Cardiac septum (tissue), 1 donor: ENCODE measurements at places on chromosomes 4 and X.

- no peak for DNase-seq
Observed at GRCh38 chrX:13015536-13016236, 28.7 kb downstream of the FAM9C start.

DNA sequence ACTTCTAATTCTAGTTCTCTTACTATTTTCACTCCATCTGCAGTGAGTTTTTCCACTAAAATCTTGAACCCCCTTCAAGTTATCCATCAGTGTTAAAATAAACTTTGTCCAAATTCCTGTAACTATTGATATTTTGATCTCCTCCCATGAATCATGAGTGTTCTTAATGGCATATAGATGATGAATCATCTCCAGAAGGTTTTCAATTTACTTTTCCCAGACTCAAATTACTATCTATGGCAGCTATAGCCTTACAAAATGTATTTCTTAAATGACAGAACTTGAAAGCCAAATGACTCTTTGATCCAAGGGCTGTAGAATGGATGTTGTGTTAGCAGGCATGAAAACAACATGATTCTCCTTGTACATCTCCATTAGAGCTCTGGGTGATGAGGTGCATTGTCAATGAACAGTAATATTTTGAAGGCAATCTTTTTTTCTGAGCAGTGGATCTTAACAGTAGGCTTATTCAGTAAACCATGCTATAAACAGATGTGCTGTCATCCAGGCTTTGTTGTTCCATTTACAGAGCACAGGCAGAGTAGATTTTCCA, 16.1 kb upstream of the IQCM start:
- DNase-seq: no peak

- DNase-seq: no peak
Observed at GRCh38 chr4:61605984-61606383, 405.9 kb downstream of the ADGRL3 start.

- no peak for DNase-seq
Observed at GRCh38 chr4:144360146-144360793, 219.8 kb upstream of the GYPA start.

DNA sequence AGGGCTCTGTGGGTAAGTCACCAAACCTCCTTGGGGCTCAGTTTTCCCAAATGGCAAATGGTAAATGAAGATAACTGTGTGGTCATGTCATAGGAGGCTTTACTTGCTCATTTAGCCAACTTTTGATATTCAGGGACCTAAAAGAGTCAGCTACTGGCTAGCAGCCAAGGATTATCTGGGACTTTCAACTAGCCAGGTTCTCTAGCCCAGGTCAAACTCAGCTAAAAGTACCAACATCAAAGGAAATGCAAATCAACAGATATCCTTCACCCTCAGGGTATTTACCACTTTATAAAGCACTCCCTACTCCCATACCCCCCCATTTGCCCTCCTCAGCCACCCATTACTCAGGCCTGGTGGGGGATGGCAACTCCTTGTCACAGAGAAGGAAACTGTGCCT, 7.5 kb downstream of the AMER1 start:
- no peak for DNase-seq

DNA sequence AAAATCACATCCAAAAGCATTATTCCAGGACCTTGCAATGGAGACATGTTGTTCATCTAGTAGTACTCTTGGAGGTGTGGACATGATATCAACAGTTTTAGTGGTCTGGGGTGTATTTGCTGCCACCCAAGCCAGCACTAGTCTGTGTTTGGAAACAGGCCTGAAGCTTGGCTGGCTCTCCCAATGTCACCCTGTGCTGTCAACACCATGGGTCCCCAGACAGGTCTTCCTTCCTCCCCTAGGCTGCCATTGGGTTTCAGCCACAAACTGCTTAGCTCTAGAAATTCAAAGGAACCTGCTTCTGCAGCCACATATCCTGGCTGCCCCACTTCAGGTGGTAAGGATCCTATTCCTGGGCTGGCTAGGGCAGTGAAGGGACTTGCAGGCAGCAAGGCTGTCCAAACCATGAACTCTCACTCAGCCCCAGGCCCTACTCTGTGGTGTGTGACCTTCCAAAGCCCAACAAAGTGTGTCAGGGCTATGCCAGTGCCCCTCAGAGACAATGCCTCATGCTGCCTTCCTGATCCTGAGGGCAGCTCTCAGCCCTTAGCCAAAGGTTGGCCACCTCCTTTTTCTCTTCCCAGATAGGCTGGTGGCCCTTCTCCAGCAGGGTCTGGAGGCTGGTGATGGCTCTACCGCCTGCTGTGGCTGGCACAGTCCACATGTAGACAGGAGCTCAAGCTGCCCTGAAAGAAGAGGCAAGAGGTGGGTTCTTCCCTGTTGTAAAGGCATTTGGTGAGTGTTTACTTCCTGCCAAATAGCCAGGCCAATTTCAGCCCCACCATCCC, 18.3 kb downstream of the AMER1 start:
- peak; percentile 68 for DNase-seq

DNA sequence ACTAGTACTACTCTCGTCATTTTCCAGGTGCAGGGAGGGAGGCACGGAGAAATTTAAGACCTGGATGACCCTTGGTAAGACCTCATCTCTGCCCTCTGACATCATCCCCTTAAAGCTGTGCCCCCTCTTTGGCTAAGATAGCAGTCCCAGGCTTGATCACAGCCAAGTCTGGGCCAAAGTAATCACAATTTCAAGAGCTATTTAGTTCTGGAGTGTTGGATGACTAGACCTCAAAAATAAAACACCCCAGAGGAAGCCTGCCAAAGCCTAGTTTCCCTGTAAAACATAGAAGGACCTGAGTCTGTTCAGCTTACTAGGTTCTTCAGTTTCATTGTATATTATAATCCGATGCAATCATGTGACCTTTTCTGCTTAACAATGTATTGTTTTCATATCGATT, 144.6 kb upstream of the ARHGEF9 start:
- DNase-seq: no peak

GRCh38 chr4:37803348-37803973, 23.0 kb upstream of the PGM2 start:
- no peak for DNase-seq

DNA sequence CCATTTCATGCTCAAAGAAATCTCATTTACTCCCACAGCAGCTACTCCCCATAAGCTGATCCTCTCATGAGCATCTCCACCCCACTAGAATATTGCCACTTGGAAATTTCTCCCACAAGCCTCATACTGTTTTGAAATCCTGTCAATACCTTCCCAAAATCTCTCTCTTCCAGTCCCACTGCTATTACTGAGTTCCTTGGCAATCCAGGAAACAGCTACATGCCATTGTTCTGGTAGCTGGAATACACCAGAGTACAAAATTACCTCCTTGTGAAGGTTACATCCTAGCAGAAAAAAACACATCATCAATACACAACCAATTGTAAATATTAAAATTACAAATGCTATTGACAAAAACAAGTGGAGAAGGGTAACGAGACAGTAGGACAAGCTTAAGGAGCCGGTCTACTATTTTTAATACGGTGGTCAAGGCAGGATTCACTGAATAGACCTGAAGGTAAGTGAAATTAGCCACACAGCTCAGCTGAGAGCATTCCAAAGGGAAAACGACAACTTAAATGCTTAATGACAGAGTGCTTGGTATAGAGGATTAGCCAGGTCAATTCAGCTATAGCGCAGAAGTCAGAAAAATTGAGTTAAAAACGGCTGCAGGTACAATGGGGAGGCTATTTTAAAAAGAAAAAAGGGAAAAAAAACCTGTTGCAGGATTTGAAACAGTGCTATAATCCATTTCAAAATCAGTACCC, 6.4 kb downstream of the RPL9 start:
- no peak for DNase-seq

- no peak for DNase-seq
Observed at GRCh38 chrX:75673468-75673867, 111.6 kb downstream of the MAGEE2 start.

- no peak for DNase-seq
Observed at GRCh38 chrX:123422875-123423274, 238.8 kb downstream of the GRIA3 start.

- no peak for DNase-seq
Observed at GRCh38 chrX:109357706-109358105, 124.2 kb downstream of the GUCY2F start.

DNA sequence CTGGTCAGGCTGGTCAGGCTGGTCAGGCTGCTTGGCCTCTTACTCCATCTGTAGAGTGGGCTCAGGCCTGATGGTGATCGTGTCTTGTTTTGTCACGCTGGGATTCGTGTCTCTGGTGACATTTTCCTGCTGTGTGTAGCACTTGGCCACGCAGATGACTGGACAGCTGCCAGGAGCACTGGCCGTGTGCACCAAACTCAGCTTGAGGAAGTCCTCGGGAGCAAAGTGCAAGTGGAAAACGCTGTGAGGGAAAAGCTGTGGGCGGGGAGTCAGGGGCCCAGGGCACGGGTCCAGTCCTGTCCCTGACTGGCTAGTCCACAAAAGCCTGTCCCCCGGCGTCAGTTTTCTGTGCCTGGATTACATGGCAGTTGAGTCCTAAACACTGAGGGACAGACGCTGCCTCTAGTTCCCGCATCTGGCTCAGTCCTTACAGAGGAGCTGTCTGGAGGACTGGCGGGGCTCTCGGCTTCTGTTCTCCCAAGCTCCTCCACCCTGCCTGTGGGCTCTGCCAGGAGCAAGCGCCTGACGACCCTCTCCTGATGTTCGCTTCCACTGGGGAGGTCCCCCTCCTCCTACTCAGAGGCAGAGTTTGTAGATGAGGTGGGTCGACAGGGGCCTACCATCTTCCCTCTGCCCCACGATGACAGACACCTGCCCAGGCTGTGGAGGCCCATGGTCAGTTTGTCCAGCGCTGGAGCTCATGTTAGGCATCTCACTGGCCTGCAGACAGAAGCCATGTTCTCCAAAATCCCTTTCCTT, 35.9 kb upstream of the GRPEL1 start:
- DNase-seq: no peak

GRCh38 chr4:36337665-36338185, 56.3 kb downstream of the DTHD1 start:
- DNase-seq: no peak

DNA sequence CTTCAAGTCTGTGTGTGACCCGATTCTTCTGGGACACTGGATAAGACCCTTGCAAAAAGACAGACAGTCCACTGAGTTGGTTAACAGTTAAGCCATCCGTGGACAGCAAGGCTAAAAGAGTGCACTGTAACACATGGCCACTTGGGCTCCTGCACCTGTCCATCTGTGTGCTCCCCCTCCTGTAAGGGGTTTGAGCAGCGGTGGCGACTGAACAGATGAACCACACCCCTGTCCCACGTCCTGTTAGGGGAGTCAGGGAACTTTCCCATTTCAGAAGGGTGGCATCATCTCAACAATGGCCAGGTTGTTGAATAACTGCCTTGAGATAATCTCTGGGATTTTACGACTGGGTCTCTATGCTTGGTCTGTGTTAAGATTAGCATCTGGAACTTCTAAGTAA, 178.6 kb downstream of the GRXCR1 start:
- DNase-seq: no peak

- DNase-seq: no peak
Observed at GRCh38 chr4:52894443-52894842, 32.3 kb downstream of the RASL11B start.

GRCh38 chr4:130071746-130072145, 975.8 kb downstream of the C4orf33 start:
- no peak for DNase-seq

DNA sequence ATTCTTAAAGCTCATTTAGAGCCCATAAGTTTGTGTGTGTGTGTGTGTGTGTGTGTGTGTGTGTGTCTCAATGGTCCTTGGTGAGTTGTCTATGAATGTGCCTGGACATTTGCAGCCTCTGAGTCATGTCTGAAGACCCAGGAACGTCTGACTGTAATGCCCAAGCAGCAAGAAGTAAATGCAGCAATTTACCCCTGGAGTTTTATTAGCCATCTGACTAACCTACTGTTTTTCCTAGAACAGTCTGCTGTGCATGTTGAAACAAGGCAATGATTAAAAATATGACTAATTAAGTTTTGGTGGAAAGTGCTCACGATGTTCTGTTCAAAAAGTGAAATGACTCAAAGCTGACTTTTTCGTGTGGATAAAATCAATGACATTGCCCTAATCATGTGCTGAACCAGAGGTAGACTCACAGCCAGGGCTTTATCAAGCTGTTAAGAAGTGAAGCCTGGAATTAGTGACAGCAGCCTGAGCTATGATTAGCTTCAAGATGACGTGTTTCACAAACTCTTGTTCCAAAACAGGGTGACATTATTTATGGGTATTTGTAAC, 201.6 kb downstream of the CPE start:
- no peak for DNase-seq

DNA sequence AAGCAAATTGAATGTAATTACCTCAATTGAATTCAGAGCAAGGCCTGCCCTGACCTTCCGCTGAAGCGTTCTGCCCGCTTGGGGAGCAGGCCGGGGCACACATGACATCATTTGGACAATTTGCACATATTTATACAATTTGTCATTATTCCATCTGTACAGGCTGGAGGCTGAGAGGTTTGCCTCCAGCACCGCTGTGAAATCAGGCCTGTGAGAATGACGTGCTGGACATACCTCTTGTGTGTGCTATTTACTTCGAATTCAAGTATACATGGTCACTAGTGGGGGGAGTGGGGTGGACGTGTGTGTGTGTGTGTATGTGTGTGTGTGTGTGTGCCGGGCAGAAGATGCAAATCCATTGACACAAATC, 285.6 kb downstream of the SHOX start:
- DNase-seq: no peak

- no peak for DNase-seq
Observed at GRCh38 chr4:79175716-79176115, 150.1 kb downstream of the NAA11 start.

DNA sequence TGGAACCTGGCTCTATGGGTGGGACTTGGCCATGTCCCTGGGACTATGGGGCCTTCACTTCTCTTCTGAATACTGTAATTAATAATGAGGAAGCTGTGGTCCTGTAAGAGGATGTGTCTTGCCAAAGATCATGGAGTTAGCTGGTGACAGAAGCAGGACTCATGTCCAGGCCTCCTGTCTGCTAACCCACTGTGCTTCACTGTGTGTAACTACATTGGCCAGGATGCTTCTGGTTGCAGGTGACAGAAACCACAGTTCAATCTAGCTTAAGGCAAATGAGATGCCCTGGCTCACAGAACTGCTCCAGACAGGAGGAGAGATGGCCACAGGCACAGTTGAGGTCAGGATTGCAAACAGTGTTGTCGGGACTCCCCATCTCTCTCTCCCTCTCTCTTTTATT, 3.1 kb downstream of the MTMR1 start:
- no peak for DNase-seq

- no peak for DNase-seq
Observed at GRCh38 chr4:90994851-90995574, 867.8 kb downstream of the CCSER1 start.

- DNase-seq: no peak
Observed at GRCh38 chr4:42167709-42168108, 15.3 kb upstream of the BEND4 start.
